Activated naive CD8-positive, alpha-beta T cell treated with anti-CD3 and anti-CD28 coated beads, Interleukin-2, amount 10 ng/mL, durations not matched to agents 7 days and 5 days (primary cell): ENCODE measurements at places on chromosomes 6 and 20. TPM values are rescaled to one million over a fixed set of nuclear protein-coding genes. Genes with fewer than 3 reads are reported as not detected.

Gene CST3
- 8.5 TPM for total RNA-seq

Gene OPN5
- not detected for total RNA-seq

Gene BHLHE23
- not detected for total RNA-seq

Gene DLK2
- total RNA-seq, result 0.30 TPM

Gene VWA7
- 5.2 TPM for total RNA-seq

Gene KIF6
- not detected for total RNA-seq

Gene TNFRSF6B
- total RNA-seq, result not detected

Gene C6orf120
- total RNA-seq, result 22.2 TPM

Gene BEND6
- not detected for total RNA-seq

Gene RNF144B
- 3.6 TPM for total RNA-seq

Gene POM121L2
- total RNA-seq, result not detected

Gene TUBB2B
- total RNA-seq, result not detected

Gene HCK
- 0.61 TPM for total RNA-seq

Gene HMGA1
- 247 TPM for total RNA-seq

Gene BTN3A1
- 154 TPM for total RNA-seq

Gene COMMD7
- total RNA-seq, result 55.6 TPM

Gene UST
- 2.9 TPM for total RNA-seq

Gene PRELID3B
- total RNA-seq, result 65.7 TPM

Gene LY6G6C
- not detected for total RNA-seq

Gene MLN
- total RNA-seq, result not detected

Gene IL17F
- not detected for total RNA-seq

Gene GMPR
- total RNA-seq, result 11.0 TPM

Gene LTB
- total RNA-seq, result 426 TPM

Gene ARG1
- not detected for total RNA-seq

Gene LGSN
- total RNA-seq, result 0.17 TPM
